ENCODE measurements at places on chromosomes 1 and 21.

- no peak for DNase-seq
These were observed 181.1 kb downstream of the IGSF21 start for GRCh38 chr1:18288722-18289121.

DNA sequence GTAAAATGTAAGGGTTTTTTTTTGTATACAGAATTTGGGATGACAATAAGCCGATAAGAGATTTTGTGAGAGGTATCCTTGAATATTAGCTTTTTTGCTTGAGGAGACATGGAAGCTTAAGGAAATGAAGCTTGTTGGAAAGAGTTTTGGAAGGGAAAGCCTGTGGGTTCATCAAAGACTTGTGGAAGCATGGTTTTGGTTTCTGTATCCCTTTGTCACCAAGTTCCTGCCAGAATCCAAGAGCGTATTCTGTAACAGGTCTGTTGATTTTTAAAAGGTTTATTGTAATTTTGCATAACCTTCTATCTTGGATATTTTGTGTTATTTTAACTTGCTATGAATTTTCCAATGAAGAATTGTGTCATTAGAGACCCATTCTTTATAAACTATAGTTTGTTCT lies 38.1 kb downstream of the TMED5 start:
- no peak for DNase-seq

GRCh38 chr1:2625311-2625710 lies 7.5 kb downstream of the MMEL1 start:
- DNase-seq = no peak

DNA sequence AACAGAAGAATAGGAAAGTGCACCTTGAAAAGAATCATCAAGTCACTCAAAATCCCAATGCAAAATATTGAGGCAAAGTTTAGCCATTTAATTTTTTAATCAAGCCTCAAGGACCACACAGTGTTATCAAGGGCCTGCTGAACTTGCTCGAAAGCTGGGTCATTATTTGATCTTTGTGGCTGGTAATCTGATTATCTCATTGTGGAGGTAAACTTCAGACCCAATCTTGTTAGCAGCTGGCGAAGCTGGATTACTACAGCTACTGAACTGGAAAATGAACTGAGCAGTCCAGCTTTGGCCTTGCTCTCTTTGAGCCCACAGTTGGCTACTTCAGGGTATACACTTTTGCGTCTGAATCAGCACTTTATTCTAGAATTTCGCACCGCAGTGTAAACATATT lies 94.4 kb downstream of the BARHL2 start:
- no peak for DNase-seq

- DNase-seq = no peak
These were observed 17.0 kb downstream of the SLC25A24 start for GRCh38 chr1:108182959-108183700.

DNA sequence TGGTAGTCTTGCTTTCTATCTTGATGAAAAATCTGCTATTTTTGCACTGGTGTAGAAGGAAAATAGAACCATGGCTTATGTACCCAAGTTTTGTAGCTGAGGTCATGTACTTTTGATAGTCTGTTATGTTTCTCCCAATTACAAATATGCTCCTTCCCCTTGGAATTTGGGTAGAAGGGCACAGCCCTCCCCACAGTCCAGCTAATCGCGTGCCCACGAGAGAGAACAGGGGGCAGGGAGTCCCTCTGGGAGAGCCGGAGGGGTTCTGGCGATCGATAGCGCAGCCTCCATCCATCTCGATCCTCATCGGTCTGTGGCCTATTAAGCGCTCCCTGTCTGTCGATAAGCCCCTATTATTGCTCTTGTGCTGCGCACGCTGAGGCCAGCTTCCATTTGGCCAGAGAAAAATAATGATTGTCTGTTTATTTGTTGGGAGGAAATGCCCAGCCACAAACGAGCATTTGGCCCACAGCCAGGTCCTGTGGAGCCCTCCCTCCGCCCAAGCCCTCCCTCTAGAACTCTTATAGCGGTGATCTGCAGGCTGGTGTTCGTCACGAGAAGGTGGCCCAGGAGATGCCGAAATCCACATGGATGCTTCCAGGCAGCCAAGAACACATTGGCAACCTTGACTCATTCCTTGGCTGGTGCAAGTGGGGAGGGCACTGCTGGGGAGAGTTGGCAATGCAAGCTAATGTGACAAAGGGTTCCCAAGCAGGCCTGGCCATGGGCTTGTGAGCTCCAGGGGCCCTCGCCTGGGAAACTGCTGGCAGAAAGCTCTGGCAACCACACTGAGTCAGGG lies 134.7 kb upstream of the TNR start:
- DNase-seq = no peak

DNA sequence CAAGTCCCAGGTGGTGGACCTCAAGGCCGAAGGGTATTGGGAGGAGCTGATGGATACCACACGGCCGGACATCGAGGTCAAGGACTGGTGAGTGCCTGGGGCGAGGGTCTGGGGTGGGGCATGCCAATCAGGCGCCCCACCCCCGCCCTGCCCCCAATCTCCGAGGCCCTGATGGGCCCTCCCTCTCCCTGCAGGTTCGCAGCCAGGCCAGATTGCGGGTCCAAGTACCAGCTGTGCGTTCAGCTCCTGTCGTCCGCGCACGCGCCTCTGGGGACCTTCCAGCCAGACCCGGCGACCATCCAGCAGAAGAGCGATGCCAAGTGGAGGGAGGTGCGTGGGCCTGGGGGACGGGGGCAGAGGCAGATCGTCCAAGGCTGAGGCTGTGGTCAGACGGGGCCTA lies 3.9 kb downstream of the FBXO44 start:
- DNase-seq = no peak

DNA sequence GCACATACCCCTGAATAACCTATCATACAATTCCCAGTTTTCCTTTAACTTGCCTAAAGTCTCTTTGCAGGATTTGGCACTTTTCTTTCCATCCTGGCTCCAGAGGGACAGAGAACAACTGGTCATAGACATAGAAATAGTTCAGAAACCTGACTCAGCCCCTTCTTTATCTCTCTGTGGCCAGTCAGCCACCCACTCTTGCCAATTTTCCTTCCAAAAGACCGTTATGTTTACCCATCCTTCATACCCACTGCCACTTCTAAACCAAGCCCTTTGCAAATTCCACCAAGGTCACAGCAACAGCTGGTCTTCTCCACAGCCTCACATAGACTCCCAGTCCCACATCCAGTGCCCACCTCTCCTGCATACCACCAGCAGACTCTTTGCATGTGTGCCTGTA lies 127.2 kb upstream of the FGGY start:
- no peak for DNase-seq

DNA sequence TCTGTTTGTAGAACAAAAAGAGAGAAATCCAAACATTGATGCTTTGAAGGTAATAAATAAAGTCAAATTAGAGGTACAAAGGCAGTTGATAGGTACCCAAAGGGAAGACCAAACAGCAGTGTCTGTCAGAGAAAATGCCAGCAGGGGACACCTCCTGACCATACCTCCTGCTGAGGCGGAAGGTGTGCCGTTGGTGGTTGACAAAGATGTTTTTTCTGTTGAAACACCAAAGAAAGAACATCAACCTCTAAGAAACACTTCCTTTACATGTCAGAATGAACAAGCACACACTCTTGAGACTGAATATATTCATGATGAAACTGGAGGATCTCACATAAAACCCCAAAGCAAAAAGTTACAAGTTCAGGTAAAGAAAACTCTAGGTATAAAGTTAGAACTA lies 128.3 kb downstream of the MACF1 start:
- DNase-seq = no peak

- no peak for DNase-seq
These were observed 19.8 kb downstream of the SPOCD1 start for GRCh38 chr1:31795801-31796621.

- DNase-seq = no peak
These were observed 894.0 kb downstream of the KCNT2 start for GRCh38 chr1:195714248-195714647.

GRCh38 chr1:75014250-75014649 lies 119.9 kb upstream of the LHX8 start:
- no peak for DNase-seq

GRCh38 chr1:225260319-225260718 lies 167.5 kb downstream of the LBR start:
- no peak for DNase-seq

GRCh38 chr1:204341380-204341779 lies 18.3 kb downstream of the PLEKHA6 start:
- no peak for DNase-seq

DNA sequence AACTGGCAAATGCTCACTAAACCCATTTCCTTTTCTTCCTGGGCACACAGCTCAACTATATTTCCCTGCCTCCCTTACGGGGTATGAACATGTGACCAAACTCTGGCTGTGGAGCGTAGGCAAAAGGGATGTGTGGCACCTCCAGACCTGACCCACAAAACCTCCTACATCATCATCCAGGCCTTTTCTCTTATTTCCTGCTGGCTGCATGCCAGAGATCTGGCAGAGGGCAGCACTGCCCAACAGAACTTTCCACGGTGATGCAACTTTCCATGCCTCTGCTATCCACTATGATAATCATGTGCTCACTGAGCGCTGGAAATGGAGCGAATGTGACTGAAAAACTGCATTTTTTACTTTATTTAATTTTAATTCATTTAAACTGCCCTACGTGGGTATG lies 99.6 kb upstream of the CACNA1E start:
- DNase-seq = no peak

DNA sequence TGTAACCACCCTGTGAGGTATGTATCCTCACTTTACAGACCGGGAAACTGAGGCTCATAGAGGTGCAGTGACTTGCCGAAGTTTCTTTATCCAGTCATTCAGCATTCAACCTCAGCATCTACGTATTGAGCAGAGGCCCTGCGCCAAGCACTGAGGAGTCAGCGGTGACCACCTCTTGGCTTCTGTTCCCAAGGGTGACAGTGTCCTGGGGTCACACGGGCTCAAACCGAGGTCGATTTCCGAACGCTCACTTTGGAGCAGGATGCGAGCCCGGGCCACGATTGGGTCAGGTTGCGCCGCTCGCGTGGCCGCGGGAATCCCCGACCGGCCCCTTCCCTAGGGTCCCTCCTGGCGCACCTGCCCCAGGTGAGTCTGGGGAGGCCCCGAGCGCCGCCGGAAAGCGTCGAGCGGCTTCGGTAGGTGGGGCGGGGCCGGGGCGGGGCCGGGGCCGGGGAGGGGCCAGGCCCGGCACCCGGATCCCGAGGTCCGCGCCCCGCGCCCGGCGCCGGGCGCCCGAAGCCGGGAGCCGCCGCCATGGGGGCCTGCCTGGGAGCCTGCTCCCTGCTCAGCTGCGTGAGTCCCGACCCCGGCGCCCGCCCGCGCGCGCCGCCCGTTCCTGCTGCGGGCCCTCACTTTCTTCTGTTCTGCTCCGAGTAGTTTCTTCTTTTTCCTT lies at the start of gene SERINC2:
SERINC2 (plus strand) TSS at position 482 of the 673 bp plus-strand sequence; CDS start at position 535, 53 bp downstream.
- DNase-seq = no peak

DNA sequence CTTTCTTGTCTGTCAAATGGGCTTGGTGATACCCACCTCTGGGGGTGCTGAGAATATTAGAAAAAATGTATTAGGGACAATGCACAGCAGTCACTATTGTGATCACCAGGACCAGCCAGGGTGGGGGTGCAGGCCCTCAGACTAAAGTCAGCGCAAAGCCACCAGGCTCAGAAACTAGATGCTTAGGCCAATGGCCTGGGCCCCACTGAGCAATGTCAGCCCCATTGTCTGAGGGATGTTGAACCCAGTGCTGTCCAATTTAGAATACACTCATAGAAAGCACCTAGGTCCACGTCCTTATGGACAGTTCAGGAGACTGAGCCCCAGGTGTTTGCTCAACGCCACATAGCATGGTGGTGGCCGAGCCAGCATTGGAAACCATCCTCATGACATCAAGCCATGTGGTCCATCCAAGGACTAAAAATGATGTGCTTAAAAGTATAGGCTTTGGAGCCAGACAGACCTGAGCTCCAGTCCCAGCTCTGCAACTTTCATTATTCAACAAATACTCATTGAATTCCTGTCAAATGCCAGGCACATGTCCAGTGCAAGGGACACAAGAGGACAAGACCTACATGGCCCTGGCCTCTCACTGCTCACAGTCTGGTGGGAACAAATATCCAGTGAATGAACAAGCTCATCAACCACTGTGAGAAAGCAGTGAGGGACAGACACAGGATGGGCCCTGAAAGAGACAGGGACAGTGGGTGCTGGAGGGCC lies 273.8 kb downstream of the MATN1 start:
- DNase-seq = no peak

- no peak for DNase-seq
These were observed 1.7 kb upstream of the IKBKE start for GRCh38 chr1:206468571-206468970.

GRCh38 chr1:221451741-221452140 lies 290.1 kb downstream of the DUSP10 start:
- no peak for DNase-seq

DNA sequence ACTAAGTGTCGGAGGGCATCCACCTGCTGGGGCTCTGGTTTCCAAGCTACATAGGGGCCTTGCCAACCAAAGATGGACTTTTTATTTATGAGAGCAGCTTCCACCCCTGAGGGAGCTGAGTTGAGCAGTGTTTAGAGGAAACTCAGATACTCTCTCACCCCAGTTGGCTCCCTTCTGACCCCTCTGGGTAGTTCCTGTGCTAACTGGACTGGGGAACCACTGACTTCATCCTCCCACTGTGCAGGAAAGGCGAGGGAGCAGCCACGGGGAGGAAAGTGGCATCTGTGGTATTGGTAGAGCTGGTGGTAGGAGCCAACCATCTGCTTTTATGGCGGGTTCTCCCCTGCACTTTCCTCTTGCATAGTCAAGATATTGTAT lies 70.4 kb downstream of the MPZL1 start:
- DNase-seq = no peak

GRCh38 chr1:53127546-53127945 lies 14.9 kb downstream of the SLC1A7 start:
- no peak for DNase-seq

GRCh38 chr1:6424619-6425593 lies at the start of gene ESPN:
Gene ESPN, plus strand, starts transcription at chr1:6424776. Its CDS starts 180 bp downstream, at chr1:6424956.
- no peak for DNase-seq

DNA sequence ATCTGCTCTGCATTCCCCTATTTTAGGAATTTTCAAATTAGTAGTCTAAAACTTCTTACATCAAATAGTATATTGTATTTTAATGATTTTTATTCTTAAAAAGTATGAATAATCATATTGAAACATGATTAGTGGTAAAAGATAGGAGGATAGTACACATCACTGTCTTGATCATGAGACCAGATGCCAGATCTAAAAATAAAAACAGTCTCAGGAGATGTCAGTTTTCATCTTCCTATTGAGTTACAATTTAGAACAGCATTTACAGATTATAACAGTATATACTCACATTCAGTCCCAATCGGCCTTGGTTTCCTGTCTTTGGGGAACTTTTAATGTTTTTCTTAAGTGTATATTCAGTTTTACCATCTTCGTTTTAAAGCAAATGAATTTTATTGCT lies 95.9 kb downstream of the USP25 start:
- no peak for DNase-seq

DNA sequence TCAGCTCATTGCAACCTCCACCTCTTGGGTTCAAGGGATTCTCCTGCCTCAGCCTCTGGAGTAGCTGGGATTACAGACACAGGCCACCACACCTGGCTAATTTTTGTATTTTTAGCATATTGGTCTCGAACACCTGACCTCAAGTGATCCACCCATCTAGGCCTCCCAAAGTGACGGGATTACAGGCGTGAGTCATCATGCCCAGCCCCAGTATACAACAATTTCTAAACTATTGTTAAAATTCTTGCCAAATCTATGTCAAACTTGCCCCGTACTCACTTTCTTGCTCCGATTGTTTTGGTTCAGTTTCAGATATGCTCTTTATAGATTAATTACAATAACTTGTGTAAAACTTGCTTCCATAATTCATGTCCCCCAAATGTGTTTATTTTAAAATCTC lies 4.1 kb downstream of the RGS18 start:
- DNase-seq = no peak

- peak; percentile 1 for DNase-seq
These were observed 618.2 kb downstream of the BRINP3 start for GRCh38 chr1:189859385-189859977.
